ENCODE measurements at places on chromosomes 2 and 18.

DNA sequence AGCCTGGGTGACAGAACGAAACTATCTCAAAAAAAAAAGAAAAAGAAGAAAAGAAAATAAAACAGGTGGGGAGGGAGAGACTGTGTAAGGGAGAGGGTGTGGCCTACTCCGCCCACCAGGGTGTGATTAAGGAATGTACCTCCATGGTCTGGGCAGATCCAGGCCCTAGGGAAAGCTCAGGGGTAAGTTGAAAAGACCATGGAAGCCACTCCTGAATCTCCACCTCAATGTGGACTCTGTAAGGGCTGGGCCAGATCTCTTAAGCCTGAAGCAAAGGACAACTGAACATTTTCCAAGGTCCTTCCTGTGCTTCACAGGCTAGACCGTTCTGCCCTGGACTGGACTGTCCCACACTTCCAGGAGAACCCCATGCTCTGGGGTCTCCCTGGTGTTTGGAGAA is 9.7 kb upstream of the ATG16L1 start:
- DNase-seq, result no peak

DNA sequence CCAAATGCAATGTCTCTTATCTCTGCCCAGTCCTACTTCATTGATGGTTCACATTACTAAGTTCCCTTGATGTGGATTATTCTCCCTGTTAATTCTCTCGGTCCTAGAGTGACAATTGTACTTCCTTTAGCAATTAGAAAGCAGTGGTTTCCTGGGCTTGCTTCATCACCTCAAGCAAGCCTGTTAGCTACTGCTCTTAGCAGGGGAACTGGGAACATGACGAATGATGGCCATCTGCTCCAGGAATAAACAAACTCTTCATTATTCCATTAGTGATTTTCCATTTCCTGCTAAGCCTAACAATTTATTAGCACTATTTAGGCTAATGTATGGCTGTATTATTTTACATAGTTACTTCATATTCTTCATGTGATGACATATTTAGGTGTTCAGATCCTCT is 331.8 kb downstream of the MTX2 start:
- no peak for DNase-seq

GRCh38 chr2:164737612-164738081 is 104.0 kb downstream of the COBLL1 start:
- DNase-seq, result peak; percentile 41

DNA sequence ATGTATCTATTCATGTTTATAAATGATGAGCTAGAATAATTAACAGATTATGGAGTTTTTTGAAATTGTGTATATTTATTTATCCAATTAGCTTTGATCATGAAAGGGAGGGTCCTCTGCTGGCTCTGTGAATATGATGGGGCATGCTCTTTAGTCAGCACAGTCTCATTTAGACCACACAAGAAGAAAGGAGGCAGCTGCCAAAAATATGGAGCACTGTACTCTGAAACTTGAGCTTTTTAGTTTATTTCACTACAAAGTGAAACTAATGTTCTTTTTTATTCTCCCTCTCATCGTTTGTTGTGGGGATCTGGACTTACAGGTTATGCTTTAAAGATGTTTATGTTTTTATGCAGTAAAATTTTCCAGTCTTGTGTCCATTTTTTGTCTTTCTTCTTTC is 266.9 kb upstream of the GULP1 start:
- DNase-seq, result no peak

GRCh38 chr2:184322615-184323014 is 275.7 kb upstream of the ZNF804A start:
- no peak for DNase-seq

- no peak for DNase-seq
These were observed 82.2 kb upstream of the ASB18 start for GRCh38 chr2:236346366-236346765.

- DNase-seq, result no peak
These were observed 65.7 kb upstream of the DARS1 start for GRCh38 chr2:136051001-136051724.

- no peak for DNase-seq
These were observed 210.3 kb upstream of the ETAA1 start for GRCh38 chr2:67186871-67187270.

DNA sequence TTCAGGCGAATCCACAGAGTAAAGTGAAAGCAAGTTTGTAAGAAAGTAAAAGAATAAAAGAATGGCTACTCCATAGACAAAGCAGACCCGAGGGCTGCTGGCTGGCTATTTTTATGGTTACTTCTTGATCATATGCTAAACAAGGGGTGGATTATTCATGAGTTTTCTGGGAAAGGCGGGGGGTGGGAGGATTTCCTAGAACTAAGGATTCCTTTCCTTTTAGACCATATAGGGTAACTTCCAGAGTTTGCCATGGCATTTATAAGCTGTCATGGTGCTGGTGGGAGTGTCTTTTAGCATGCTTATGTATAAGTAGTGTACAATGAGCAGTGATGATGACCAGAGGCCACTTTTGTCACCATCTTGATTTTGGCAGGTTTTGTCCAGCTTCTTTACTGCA is 59.8 kb downstream of the SLC4A3 start:
- no peak for DNase-seq

GRCh38 chr2:113167962-113168340 is 5.8 kb upstream of the PSD4 start:
- no peak for DNase-seq

DNA sequence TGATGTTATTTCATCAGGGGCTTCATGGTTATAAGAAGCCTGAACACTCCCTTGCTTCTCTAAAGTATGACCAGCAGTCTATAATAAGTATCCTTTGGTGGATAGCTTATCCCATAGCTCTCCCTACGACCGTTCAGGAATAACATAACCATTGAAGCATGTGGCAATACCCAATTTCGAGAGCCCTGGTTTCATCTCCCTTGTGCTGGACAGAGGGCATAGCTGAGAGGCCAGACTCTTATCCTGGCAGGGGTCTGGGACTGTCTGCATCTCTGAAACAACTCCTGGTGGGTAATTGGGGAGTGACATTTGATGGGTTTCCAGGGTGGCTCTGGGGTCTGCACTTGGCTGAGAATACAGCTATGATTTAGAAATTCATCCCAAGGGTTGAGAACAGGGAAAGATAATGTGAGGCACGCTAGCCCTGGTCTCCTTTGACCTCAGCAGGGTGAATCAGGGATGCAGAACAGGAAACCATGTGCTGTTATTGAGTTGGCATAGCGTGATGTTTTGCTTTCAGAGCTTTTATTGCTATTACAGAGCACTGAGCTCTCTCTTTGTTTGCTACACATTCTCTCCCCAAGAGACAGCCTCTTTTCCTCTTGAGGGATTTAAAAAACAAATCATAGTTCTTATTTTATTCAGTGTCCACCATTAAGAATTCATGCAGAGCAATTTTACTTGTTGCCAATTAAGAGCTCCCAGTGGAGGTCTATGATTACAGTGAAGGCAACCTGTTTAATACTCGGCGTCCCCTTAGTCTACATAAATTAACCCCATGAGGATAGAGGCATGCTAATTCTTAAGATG is 274.5 kb downstream of the NCKAP5 start:
- no peak for DNase-seq

DNA sequence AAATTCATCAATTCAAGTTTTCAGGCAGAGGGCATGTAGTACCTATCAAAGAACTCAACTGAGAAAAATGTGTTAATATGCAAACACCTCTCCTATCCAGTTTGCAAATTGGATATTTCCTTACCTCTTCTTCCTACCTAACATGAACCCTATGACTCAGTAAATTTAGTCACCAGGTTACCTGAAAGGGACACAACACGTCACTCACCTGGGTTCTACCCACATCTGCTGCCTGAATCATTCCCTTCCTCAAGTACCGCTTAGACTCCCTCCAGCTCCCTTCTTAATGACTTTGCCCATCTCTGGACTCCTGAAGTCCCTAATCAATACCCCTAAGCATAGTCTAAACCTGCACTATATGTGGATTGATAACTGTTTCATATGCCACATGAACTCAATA is 10.4 kb downstream of the ANKRD44 start:
- no peak for DNase-seq

GRCh38 chr2:155895016-155895415 is 437.5 kb downstream of the NR4A2 start:
- no peak for DNase-seq

DNA sequence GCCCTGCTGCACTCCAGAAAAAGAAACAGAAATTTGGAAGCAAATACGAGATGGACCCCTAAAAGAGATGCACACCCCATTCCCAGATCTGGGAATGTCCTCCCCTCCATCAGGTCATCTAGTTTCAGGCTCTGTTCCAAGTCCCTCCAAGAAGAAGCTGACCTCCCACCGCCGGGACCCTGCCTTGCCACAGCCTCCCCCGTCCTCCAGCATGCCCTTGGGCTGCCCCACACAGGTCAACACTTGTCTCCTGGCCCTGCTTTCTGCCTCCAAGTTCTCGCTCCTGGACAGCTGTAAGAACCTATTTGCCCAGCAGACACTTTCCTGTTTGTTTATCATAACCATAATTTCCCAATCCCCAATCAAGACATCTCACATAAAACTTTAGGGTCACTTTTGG is 2.0 kb downstream of the ASPRV1 start:
- DNase-seq, result no peak

DNA sequence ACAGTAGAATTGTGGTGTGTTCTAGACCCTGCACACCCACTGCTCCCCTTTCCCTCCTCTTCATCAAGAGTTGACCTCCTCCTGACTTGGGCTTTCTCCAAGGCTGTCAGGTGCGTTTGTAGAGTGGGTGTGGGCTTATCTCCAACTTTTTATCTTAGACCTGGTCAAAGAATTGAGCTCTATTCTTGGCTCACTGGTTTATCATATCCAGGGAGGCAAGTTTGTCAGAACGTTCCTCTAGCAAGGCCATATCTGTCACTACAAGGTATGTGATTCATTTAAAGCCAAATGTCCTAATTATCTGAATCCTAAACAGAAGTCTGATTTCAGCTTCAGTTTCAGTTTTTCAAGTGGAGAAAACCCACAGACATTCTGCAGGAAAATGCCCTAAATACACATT is 117.1 kb upstream of the MGAT5 start:
- no peak for DNase-seq

- DNase-seq, result no peak
These were observed 96.4 kb downstream of the C1QL2 start for GRCh38 chr2:119062179-119062578.

DNA sequence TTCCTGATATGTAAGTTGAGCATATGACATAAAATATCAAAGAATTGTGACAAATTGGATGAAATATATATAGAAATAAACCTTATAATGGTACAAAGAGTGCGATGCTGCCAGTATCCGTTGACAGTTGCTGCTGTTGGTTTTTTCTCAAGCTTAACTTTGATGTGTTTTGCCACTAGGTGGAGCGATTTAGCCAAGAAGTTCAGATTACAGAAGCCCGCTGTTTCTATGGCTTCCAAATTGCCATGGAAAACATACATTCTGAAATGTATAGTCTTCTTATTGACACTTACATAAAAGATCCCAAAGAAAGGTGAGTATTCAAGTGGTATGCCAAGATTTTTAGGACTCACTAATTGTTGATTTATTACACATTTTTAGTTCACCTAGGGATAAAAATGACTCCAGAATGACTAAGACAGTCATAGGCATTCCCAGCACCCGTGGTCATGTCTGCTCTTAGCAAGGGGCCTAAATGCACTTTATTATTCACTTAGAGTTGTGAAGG is 2.1 kb downstream of the RRM2 start:
- peak; percentile 71 for DNase-seq

DNA sequence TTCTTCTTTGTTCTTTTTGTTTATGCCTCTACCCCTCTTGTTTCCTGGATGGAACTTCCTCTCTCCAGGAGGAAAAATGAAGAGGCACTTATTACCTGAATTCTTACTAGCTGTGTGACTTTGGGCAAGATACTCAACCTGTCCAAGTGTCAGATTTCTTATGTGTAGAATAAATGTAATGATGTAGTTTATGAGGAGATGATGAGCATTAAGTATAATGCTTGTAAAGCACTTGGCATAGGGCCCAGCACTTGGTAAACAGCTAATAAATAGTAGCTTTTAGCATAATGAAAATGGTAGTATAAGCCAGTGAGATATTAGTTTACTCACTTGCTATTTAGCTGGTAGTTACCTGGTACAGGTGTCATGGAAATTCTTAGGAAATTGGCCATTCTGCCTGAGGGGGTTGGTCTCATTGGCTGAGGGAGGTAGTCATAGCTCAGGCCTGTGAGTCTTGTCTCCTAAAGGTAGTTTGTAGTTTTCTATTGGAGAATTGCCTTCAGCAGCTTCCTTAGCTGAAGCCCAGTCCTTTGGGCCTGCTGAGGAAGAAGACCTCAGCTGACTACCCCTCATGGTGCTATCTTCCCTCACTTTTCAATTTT is 133.4 kb upstream of the NABP1 start:
- DNase-seq, result no peak

- peak; percentile 25 for DNase-seq
These were observed 101.8 kb upstream of the ASB18 start for GRCh38 chr2:236366049-236366387.
